ENCODE measurements at places on chromosomes 11 and 22. TPM values are rescaled to one million over a fixed set of nuclear protein-coding genes. Genes with fewer than 3 reads are reported as not detected.
A peak's percentile ranks its signal among the peaks of the same experiment; 100 is the strongest.

Gene SLC5A1
- not detected for total RNA-seq

DNA sequence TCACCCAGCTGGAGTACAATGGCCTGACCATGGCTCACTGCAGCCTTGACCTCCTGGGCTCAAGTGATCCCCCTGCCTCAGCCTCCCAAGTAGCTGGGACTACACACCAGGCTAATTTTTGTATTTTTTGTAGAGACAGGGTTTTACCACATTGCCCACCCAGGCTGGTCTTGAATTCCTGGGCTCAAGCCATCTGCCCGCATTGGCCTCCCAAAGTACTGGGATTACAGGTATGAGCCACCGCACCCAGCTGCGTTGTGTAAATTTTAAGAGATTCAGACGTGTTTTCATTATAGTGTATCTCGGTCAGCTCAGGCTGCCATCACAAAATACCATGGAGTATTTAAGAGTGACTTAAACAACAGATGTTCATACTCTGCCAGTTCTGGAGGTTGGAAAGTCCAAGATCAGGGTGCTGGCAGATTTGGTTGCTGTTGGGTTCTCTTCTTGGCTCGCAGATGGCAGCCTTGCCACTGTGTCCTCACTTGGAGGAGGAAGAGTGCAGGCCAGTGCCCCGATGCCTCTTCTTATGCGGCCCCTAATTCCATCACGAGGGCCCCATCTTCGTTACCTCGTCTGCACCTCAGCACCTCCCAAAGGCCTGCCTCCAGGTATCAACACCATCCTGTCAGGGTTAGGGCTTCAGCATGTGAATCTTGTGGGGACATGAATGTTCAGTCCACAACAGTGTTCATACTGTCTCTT, 32.6 kb upstream of the PARVB start:
- DNase-seq: no peak

DNA sequence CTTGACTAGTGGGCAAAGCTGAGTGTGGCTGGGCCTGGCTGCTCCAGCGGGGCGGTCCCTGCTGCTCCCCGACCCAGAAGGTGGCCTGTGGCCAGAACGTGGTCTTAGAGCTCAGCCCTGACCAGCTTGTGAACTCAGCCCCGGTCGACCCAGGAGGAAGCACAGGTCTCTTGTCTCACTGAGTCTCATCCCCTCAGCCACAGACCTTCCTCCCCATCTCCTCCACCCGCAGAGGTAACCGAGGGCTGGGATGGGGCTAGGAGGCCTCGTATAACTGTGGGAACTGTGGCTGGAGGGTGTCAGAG, 546.2 kb upstream of the B3GAT1 start:
- DNase-seq: no peak

DNA sequence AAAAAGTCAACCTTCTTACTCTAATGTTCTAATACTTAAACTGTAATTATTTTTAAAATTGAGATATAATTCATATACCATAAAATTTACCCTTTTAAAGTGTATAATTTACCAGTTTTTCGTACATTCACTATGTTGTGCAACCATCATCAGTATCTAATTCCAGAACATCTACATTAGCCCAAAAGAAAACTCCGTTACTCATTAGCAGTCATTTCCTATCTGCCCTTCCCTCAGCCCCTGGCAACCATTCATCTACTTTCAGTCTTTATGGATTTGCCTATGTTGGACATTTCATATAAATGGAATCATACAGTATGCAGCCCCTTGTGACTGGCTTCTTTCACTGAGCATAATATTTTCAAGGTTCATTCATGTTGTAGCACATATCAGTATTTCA, 22.2 kb downstream of the SGSM3 start:
- peak; percentile 42 for DNase-seq

DNA sequence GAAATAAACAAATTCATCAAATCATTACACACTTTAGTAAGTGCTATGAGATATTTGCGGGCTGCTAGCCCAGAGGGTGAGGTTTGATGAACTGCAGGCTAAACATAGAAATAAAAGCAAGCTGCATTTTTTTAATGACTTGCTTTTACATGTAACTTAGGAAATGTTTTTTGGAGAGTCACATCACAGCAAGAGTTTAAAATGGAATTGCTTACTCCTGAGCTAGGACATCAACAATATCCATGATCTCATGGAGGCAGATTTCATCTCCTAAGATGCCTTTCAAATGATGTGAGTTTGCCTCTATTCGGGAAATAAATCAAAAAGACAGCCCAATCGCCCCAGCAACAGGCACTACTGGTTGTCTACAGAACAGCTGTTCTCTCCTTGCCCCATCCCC, 73.4 kb upstream of the CD44 start:
- peak; percentile 77 for DNase-seq

All from GM23248 (cell line).